ENCODE measurements at places on chromosomes 16 and 17.

GRCh38 chr16:69404275-69404805, 18.5 kb upstream of the TERF2 start:
- DNase-seq, result no peak

DNA sequence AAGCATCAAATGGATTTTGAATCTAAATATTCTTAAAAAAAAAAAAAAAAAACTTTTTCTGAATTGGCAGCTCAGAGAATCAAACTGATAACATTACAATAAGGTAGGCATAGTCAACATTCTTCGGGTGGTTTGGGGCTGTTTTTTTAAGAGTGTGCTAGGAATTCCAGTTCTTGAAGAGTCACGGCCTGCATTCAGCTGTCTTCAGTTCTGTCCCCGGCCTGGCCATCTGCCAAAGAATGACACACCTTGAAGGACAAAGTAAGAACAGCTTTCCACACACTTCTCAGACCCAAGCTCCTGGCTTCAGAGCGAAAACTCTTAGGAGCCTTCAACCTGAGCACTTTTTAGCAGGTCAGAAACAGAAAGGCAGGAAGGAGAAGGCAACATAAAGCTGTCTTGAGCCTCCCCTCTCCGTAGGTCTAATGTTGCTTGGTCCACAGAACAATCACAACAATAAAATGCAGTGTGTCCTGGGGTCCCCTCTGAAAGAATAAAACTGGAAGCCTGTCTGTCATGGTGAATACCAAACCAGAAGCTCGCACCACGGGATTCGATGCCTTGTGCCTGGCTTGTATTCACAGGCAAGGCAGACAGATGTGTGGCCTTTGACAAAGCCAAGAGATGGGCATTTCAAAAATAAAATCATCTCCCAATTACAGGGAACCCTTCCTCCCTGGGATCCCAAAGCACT, 524.4 kb upstream of the ZFHX3 start:
- DNase-seq, result no peak

- no peak for DNase-seq
Observed at GRCh38 chr17:81999587-81999975, 22.2 kb downstream of the ASPSCR1 start.

- DNase-seq, result no peak
Observed at GRCh38 chr17:7940743-7941142, 8.7 kb downstream of the CNTROB start.

- no peak for DNase-seq
Observed at GRCh38 chr17:73304438-73304837, 7.4 kb downstream of the CDC42EP4 start.

DNA sequence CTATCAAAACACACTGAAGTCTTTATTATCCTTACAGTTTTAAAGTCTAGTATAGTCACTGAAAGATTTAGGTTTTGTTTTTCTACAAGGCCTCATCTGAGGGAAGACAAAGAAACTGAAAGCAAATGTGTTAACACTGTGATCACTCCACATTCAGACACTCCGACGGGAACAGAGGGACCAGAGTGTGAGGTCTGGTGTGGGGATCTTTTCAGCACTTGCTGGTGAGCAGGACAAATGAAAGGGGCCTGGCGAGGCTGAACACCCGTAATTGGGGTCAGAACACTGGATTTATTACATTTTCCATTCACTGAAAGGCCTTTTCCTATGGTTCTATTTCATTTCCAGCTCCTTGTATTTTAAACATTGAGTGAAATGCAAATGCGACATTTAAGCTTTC, 910.5 kb downstream of the CDH11 start:
- DNase-seq, result no peak

- no peak for DNase-seq
Observed at GRCh38 chr16:56888806-56889205, 23.8 kb downstream of the SLC12A3 start.

GRCh38 chr17:79615446-79615845, 4.6 kb upstream of the RBFOX3 start:
- DNase-seq, result no peak

- no peak for DNase-seq
Observed at GRCh38 chr17:40309031-40309948, at the start of gene RARA. Gene RARA, plus strand, starts transcription at chr17:40309180. Its CDS starts 22,039 bp downstream, at chr17:40331219.

DNA sequence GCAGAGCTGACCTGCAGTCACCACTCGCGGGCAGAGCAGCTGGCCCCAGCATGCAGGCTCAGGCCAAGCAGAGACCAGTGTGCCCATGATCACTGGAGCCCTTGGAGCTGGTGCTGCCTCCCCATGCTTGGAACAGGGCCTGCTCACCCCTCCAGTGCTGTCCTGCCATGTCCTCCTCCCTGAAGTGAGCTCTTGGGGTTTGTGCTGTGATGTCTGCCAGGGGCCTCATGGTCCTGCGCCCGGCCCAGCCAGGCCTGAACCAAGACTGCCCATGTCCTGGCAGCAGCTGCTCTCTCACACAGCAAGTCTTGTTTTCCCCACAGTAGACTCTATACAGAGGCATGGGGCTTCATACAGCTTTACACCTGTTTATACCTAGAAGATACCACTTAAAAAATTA, 24.6 kb downstream of the TMEM11 start:
- DNase-seq, result no peak

DNA sequence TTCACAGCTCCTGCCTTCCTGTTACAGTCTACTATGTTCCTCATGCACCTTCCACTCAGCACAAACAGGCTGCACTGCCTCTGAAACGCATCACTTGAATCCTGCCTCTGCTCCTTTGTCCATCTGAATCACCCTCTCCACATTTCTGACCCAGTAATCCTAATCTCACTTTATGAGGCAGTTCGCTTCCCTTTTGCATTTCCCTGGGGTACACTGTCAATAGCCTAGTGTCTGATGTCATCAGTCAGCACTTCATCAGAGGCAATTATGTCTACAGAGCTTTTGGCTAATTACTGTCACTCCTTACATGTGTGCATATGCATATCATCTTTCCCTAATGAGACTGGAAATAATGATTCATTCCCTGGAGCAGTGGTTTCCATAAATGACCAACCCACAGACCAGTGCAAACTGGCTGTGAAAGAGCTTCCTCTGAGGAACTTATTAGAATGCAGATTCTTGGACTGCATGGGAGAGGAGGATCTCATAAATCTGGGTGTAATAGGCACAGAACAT, 23.6 kb downstream of the CA4 start:
- no peak for DNase-seq

GRCh38 chr17:69733171-69734012, 318.9 kb downstream of the MAP2K6 start:
- DNase-seq, result no peak

GRCh38 chr16:12539185-12539929, 264.3 kb downstream of the CPPED1 start:
- no peak for DNase-seq

DNA sequence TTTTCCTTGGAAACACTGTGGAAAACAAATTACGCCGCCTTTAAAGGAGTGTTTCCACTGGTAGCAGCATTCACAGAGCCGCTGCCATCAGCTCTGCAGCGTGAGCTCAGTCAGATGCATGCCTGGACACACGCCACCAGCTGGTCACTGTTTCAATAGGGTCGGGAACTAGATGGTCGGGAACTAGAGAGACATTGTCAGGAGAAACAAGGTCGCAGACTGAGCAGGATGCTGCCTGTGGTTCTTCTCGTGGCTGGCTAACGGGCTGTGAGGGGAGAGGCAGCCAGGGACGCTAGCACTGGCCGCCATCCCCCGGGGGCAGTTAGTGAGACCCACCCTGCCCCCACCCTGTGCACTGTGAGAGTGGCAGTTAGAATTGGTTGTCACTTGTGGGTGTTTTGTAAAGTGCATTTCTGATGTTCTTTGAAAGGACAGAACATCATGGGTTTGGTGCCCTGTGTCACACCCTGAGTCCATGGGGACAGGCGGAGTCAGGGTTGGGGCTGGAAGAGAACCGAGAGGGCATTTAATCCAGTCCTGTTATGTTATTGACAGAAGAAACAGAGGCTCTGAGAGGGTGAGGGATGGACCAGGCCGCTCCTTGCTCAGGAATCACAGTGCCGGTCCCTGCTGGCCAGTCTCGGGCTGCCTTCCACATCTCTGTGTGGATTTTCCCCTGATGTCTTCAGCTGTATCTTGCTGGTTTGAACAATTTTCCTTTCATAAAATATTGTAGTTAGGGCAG, 86.3 kb downstream of the SPECC1 start:
- peak; percentile 24 for DNase-seq

GRCh38 chr16:4510747-4511426, 27.7 kb downstream of the CDIP1 start:
- no peak for DNase-seq

DNA sequence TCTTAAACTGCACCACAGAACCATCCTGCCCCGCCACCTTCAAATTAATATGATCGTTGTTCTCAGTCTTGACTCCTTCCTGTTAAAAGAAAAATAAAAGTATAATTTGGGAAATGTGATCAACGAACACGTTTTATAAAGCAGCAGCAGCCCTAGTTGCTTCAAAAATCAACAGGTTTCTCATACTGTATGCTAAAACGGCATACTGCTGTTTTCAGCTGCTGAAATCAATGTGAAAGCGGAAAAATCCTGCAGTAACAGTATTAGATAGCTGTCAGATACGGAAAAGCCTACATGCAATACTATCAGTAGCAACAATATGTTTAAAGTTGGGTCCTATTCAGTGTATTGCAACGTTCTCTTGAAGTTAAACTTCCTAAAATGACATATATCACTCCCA, 1.6 kb downstream of the SUMO2 start:
- DNase-seq, result no peak

- no peak for DNase-seq
Observed at GRCh38 chr16:65125871-65126270, 4.0 kb upstream of the CDH11 start.

DNA sequence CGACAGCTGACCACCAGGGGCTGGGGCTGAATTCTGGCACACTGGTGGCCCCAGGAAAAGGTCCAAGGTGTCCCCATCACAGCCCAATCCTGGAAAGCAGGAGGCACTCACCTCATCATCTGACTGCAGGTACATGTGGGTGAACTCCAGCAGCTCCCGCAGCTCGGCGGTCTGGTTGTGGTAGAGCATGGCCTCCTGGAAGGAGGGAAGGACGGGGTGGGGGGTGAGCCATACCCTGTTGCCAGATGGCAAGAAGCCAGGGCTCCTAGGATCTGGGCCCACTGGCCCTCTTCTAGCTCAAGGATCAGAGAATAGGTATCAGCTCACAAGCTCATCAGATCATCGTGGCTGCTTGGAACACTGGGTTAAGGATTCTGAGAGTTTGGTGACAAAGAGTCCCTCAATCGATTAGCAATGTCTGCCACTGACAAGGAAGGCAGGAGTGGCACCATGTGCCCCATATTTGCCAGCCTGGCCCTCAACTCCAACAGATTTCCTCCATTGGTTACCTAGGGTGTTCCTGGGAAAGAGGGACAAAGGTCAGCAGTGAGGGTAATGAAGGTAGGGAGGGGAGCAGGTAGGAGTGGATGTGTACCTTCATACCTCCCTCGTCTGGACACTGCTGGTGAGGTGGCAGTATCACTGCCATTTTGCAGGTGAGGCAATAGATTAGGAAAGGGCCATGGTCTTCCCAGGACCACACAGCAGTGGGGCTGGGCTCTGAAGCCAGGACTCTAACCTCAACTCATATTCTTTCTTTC, 4.9 kb downstream of the P3H4 start:
- DNase-seq, result no peak

GRCh38 chr17:17661834-17662385, 19.3 kb upstream of the RAI1 start:
- no peak for DNase-seq

- DNase-seq, result no peak
Observed at GRCh38 chr17:8713878-8714277, 30.8 kb downstream of the CCDC42 start.

- DNase-seq, result no peak
Observed at GRCh38 chr16:6482696-6483468, 849.8 kb upstream of the RBFOX1 start.

GRCh38 chr16:81995651-81996050, 15.6 kb downstream of the SDR42E1 start:
- DNase-seq, result no peak

DNA sequence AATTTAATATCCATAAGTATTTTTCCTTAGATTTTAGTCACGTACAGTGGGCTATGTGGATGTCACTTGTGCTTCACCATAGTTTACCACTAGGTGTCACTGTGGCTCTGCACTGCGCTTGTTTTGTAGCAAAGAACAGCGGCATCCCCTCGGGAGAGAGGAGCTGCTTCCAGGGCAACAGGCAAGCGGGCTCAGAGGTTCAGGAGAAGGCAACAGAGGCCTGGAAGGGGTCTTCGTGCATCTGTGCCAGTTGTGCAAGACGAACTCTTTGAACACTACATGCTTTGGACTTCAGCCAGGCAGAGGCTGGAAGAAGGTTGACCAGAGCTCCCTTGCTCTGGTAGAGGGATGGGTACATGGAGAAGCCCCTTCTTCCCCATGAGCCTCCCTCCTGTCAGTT, 20.6 kb downstream of the CYB561 start:
- peak; percentile 59 for DNase-seq

- no peak for DNase-seq
Observed at GRCh38 chr17:9200699-9201359, 179.5 kb downstream of the NTN1 start.

- DNase-seq, result no peak
Observed at GRCh38 chr17:2985318-2985717, 78.1 kb downstream of the OR1D5 start.

GRCh38 chr16:11603331-11603750, 16.6 kb upstream of the LITAF start:
- no peak for DNase-seq

DNA sequence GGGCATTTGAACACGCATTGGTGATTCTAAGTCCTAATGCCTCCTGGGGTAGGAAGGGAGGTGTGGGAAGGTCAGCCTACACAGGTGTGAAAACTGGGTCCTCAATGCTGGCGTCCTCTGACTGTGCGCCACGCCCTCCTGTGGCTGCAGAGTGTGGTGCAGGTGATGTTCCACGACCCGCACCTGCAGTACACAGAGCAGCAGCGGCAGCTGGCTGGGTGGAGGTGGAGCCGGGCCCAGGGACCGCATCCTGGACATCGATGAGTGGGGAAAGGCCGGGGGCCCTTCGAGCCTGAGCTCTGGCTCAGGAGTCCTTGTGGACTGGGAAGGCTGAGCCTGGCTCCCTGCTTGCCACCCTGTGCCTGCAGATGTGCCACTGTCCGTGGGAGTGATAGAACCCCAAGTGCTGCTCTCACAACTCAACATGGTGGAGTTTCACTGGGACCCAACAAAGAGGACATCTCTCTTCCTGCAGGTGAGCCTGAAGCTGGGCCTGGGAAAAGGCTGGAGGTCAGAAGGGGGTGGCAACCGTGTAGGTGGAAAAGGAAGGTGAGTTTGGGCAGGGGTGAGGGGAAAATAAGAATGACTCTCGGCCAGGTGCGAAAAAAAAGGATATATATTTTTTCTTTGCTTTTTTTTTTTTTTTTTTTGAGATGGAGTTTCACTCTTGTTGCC, 14.0 kb upstream of the STAC2 start:
- peak; percentile 63 for DNase-seq

Measured in progenitor cell of endocrine pancreas (in vitro differentiated cells).